ENCODE measurements at places on chromosomes 16 and 17. TPM values are rescaled to one million over a fixed set of nuclear protein-coding genes. Genes with fewer than 3 reads are reported as not detected.
A peak's percentile ranks its signal among the peaks of the same experiment; 100 is the strongest.

ITGAD gene
- total RNA-seq, result not detected

DNA sequence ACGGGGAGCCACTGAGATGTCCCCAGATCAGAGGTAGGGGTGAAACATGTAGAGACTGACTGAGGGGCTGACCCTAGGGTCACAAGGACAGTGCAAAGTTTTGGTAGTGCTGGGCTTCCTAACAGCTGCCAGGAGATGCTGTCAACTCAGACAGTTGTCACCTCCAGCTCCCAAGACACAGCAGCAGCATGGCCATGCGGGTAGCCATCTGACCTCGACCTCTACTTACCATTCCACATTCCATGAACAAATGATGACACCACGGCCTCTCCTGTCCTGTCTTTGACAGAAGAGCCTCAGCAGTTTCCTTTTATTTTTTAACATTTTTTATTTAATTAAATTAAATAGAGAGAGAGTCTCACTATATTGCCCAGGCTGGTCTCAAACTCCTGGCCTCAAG lies 65.3 kb upstream of the NFAT5 start:
- DNase-seq, result no peak
- H3K27ac ChIP-seq, result no peak overlapping the region
- H3K36me3 ChIP-seq, result no peaks in the 10 kb centered on the region
- H3K4me1 ChIP-seq, result no peaks in the 10 kb centered on the region
- H3K4me3 ChIP-seq, result no peak overlapping the region

IRX5 gene
- 0.83 TPM for total RNA-seq

MYH8 gene
- not detected for total RNA-seq

DNA sequence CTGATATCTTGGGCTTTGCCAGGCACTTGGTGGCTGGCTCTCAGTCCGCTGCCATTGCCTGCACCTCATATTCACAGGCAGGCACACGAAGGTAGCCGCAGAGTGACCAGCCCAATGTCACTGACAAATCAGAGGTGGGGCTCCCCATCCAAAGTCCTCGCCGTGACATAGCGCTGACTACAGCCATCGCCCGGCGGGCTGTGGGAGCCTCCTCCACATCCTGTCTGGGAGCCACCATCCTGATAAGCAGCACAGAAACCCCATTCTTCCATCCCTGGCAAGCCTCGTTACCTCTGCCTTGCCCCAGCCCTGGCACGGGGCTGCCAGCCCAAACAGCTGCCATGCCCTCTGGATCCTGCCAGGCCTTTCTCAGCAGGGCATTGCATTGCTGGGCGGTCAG lies 437.8 kb downstream of the SLC39A11 start:
- no peak for DNase-seq
- no peaks in the 10 kb centered on the region for H3K27me3 ChIP-seq
- no peaks in the 10 kb centered on the region for H3K36me3 ChIP-seq

DNA sequence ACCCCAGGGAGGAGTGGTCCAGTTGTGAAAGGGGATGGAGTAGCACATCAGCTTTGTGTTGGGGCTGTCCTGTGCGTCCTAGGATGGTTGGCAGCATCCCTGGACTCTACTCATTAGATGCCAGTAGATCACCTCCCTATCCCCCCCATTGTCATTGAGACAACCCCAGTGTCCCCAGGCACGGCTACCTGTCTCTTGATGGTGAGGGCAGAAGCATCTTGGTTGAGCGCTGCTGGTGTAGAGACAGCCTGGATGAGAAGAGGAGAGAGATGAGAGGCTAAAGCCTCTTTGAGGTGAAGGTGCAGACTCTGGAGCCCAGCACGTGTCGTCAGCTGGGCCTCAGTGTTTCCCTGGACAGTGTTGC lies 55.4 kb downstream of the TNFRSF13B start:
- peak; percentile 27 for DNase-seq
- no peaks in the 10 kb centered on the region for H3K27me3 ChIP-seq
- H3K4me1 ChIP-seq, result no peaks in the 10 kb centered on the region

DNA sequence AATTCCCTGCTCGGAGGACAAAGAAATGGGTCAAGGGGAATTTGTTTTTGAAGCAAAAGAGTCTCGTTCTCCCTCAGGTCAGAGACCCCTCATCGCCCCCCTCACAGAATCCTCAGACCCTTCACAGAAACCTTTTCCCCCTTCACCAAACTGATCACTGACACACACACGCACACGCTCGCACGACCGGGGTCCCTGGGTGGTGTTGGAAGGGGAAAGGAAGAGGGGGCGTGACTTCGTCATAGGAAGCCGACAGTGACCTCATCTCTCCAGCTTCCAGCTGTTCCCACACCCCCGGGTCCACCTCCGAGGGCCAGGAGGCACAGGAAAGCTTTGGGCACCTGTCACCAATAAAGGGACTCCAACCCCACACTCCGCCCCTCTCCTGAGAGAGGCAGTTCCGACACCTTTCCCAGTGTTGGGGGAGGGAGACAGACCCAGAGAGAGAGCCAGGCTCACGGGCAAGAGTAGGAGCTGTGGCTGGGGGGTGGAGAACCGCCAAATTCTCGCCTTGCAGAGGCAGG lies 1.2 kb downstream of the ASGR1 start:
- H3K27me3 ChIP-seq, result no peaks in the 10 kb centered on the region
- H3K27ac ChIP-seq, result no peak overlapping the region
- no peak for DNase-seq
- H3K4me1 ChIP-seq, result peaks cover 9% of the 10 kb centered on the region

DNA sequence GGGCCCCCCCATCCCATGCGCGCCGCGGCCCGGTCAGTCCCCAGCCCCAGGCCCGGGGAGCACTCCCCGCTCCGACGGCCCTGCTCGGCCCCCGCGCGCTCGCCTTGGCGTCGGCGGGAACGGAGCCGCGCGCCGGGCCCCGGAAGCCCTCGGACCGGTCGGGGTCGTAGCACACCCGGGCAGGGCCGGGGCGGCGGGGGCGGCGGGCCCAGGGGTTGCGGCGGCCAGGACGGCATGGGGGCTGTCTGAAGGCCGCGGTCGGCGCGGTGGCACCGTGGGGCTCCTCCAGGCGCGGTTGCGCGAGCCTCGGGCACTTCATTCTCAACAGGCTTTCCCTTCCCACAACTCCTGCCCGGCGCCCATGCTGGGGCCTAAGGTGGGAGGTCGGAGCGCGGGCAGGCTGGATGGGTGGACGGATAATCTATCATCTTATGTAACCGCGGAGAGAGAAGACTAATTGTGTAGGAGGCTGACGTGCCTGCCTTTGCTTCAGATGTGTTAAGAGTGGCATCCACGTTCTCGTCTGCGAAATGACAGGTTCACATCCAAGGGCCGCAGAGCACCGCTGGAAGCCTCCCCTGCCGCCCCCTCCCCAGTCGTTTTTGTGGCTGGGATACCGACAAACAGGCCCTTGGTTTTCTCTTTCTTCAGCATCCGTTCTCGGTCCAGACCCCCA lies 708 bp downstream of the BAIAP2 start:
- DNase-seq, result no peak
- H3K36me3 ChIP-seq, result no peaks in the 10 kb centered on the region
- no peak overlapping the region for H3K27ac ChIP-seq
- no peak overlapping the region for H3K4me3 ChIP-seq
- peaks cover 5% of the 10 kb centered on the region for H3K4me1 ChIP-seq
- H3K27me3 ChIP-seq, result no peaks in the 10 kb centered on the region

DNA sequence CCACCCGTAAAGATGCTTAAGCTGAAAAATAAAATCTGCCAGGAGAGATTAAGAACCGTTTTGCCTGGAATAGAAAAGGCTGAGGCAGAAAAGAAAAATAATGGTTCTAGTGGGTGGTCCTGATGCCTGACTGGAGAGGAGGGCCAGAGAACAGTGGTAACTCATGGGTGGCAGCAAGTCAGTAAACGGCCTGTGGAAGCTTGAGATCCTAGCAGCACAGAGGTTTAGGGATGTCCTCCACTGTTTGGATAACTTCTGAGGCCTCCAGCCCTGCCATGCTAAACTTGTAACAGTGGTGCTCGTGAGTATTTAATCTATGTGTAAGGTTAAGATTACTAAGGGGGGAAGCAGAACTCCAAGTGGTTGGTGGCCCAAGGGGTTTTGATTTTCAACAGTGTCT lies 21.2 kb upstream of the PHAF1 start:
- peak overlapping the region; percentile 38 for H3K27ac ChIP-seq
- no peak for DNase-seq
- H3K4me3 ChIP-seq, result no peak overlapping the region
- peaks cover 33% of the 10 kb centered on the region for H3K4me1 ChIP-seq

NEUROD2 gene
- not detected for total RNA-seq

DNA sequence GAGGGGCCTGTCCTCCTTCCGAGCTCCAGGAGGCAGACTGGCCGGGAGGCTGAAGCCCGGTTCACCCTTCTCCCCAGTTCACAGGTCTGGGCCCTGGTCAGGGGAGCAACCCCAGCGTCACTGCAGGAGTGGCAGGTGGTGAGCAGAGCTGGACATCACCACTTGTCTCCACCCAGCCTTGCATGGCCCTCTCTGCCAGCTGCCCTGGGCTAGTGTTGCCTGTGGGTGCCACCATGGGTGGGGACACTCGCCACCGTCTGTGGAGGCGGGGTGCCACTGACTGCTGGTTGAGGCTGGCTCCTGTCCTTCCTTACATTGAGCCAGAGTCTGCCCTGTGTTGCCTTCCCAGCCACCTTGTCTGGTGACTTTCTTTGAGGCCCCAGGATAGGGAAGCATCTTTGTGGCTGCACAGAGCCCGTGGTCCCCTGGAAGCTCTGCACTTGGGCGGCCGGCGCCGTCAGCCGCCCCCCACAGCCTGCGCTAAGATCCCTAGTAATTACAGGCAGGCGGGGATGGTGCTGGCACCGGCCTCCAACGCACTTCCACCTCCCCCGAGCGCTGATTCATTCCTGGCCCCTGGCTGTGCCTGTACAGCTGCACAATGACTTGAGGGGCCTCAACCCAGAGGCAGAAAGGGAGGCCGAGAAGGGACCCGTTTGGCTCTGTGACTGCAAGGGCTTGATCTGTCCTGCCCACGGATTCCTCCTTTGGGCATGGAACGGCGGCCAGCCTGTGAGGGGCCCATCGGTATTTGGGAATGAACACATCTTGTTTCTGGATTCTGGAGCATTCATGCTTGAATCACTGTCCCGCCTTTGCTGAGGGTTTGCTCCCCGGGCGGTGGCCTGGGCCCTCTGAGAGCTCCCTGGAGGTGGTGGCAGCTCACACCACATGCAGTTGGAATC lies 5.2 kb downstream of the BAIAP2 start:
- no peaks in the 10 kb centered on the region for H3K27me3 ChIP-seq
- H3K27ac ChIP-seq, result no peak overlapping the region
- H3K4me3 ChIP-seq, result no peak overlapping the region

- H3K4me1 ChIP-seq, result peaks cover 23% of the 10 kb centered on the region
- H3K4me3 ChIP-seq, result no peak overlapping the region
- no peaks in the 10 kb centered on the region for H3K27me3 ChIP-seq
- H3K27ac ChIP-seq, result no peak overlapping the region
These were observed 25.9 kb downstream of the RNF43 start for GRCh38 chr17:58391302-58391984.

ST6GALNAC1 gene
- total RNA-seq, result not detected

DNA sequence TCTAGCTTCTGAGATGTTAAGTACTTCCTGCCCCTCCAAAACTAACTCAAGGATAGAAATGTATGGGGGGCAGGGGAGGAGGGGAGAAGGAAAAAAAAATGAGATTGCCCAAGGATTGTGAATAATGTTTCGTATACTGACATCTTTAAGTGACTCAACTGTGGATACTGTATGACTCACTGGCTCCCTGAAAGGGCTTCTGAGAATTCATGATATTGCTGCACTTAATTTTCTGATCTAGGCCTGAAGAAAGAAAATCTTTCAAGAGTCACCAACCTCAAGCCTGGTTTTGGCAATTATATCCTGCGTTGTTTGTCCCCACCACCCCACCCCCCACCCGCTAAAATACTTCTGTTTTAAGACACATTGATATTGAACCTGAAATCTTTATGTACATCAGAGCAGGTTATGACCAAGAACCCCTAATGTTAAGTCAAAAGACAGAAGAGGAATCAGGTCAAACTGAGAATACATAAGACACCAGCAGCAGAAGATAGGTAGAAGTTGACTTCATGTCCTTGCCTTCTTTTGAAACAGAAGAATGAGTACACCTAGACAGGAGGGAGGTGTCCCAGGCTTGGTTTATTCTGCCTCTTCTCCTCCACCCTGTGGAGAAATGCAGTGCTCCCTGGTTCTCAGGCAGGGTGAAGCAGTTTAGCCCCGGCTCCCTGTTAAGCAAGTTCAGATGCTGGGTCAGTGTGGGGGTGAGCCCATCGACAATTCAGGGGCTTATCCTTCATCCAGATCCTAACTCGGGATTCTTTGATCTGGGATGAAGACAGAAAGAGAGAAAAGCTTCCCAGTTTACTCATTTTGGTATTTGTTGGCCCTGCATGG lies 3.3 kb upstream of the FBXL20 start:
- no peaks in the 10 kb centered on the region for H3K27me3 ChIP-seq
- peaks cover 15% of the 10 kb centered on the region for H3K4me1 ChIP-seq
- no peak overlapping the region for H3K4me3 ChIP-seq
- no peak for DNase-seq
- H3K27ac ChIP-seq, result no peak overlapping the region

SLC6A2 gene
- not detected for total RNA-seq

SLC5A11 gene
- total RNA-seq, result 0.11 TPM

- no peak overlapping the region for H3K27ac ChIP-seq
- no peak for DNase-seq
- H3K4me1 ChIP-seq, result no peaks in the 10 kb centered on the region
- H3K36me3 ChIP-seq, result no peaks in the 10 kb centered on the region
These were observed 53.6 kb downstream of the LDHD start for GRCh38 chr16:75062976-75063346.

GRCh38 chr16:56355221-56355620 lies 70.1 kb downstream of the AMFR start:
- DNase-seq, result no peak
- no peaks in the 10 kb centered on the region for H3K36me3 ChIP-seq
- no peak overlapping the region for H3K27ac ChIP-seq
- no peak overlapping the region for H3K4me3 ChIP-seq

- H3K36me3 ChIP-seq, result peaks cover 40% of the 10 kb centered on the region
- H3K4me3 ChIP-seq, result no peak overlapping the region
- no peaks in the 10 kb centered on the region for H3K27me3 ChIP-seq
- H3K4me1 ChIP-seq, result peaks cover 5% of the 10 kb centered on the region
These were observed 32.5 kb downstream of the AKAP10 start for GRCh38 chr17:19945009-19945626.

DNA sequence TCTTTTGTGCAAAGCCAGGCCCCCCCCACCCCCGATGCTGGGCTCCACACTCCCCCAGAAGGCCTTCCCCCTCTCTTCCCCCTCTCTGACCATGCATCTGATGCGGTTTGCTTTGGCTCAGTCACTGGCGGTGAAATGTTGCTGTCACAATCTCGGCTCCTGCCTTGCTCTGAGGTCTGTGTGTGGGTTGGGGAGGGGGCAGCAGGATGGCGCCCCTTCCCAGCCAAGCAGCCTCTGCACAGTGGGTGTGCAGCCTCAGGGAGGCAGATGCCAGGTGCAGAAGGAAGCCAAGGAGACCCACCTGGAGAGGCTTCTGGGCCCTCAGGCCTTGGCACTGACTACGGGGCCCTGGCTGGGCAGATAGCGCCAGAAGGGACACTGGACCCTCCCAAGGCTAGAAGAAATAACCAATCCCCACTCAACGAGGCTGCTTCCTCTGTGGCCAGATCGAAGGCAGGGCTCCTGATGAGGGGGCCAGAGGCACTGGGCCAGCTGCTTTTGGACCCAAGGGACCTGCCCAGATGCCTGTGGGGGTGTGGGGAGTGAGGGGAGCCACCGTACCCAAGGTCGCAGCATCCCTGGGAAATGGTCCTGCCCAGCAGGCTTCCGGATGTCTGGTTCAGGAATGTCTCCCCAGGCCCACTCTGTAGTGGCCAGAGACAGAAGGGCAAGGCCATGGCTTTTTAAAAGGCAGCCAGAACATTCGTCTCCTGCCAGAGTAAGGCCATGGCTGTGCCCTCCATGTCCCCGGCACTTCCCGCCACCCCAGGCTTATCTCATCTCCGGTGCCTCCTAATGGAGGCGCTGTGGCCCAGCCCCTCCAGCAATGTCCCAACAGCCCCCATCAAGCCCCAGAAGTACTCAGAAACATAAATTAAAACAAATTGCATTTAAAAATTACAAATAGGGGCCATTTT lies 43.4 kb upstream of the SLC38A10 start:
- H3K36me3 ChIP-seq, result no peaks in the 10 kb centered on the region
- no peak overlapping the region for H3K27ac ChIP-seq
- H3K4me1 ChIP-seq, result no peaks in the 10 kb centered on the region
- no peak overlapping the region for H3K4me3 ChIP-seq

Data from Karpas-422 (cell line).